ENCODE measurements at places on chromosomes 12 and 14.
A peak's percentile ranks its signal among the peaks of the same experiment; 100 is the strongest.

GRCh38 chr14:70317969-70318634 lies 41.4 kb downstream of the COX16 start:
- DNase-seq: no peak

GRCh38 chr12:86193931-86194330 lies 62.3 kb downstream of the MGAT4C start:
- no peak for DNase-seq

GRCh38 chr14:58109744-58110143 lies 42.3 kb downstream of the ARMH4 start:
- DNase-seq: no peak

- no peak for DNase-seq
These were observed 13.7 kb downstream of the DDX54 start for GRCh38 chr12:113171543-113171942.

GRCh38 chr12:32301216-32301615 lies 98.1 kb upstream of the FGD4 start:
- DNase-seq: no peak

GRCh38 chr14:52987514-52987913 lies 36.7 kb upstream of the FERMT2 start:
- DNase-seq: no peak

- DNase-seq: no peak
These were observed 3.5 kb downstream of the CISTR start for GRCh38 chr12:53748072-53748840.

DNA sequence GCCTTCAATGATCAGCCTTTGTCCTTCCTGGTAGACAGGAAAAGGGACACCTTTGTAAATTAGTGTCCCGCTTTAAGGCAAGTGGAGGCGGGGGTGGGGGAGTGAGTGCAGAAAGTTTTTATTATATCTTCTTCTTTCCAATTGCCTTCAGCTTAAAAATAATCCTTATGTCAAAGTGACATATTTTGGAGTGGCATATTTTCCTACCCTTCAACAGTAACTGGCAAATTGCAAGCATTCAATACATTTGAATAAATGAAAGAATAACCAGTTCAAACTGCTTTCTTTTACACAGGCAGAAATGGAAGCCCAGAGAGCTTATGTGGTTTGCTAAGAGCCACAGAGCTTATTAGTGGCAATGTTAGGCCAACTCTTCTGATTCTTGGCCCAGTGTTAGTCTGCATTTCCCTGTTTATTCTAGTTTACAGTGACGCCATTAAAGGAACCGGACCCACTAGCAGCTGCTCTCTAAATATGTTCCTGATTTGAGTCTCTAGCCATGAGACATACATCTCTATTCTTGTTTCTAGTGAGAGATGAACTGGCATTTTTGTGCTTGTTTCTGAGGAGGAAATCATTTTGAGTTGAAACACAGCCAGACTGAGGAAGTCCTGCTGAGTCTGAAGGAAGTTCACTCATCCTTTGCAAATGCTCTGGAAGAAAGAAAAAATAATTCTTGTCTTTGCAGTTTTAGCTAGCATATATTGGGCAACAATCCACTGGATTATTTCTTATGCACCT lies 468.7 kb downstream of the NOVA1 start:
- no peak for DNase-seq

DNA sequence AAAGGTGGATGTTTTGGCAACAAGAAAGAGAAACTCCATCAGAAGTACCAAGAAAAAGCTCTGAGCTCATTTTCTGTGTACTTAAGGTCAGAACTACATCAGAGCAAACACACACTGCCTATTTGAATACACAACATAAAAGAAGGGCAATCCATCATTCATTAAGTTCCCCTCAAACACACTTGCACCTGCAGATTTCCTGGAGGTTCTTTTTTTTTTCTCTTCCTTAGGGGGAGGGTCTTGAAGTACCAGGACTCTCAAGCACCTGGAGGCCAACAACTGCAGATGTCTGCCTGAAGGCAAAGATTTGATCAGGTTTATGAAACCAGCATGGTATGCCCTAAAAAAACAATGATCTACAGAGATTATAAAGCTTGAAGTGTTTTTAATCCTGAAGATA lies 26.1 kb upstream of the PTHLH start:
- DNase-seq: no peak

DNA sequence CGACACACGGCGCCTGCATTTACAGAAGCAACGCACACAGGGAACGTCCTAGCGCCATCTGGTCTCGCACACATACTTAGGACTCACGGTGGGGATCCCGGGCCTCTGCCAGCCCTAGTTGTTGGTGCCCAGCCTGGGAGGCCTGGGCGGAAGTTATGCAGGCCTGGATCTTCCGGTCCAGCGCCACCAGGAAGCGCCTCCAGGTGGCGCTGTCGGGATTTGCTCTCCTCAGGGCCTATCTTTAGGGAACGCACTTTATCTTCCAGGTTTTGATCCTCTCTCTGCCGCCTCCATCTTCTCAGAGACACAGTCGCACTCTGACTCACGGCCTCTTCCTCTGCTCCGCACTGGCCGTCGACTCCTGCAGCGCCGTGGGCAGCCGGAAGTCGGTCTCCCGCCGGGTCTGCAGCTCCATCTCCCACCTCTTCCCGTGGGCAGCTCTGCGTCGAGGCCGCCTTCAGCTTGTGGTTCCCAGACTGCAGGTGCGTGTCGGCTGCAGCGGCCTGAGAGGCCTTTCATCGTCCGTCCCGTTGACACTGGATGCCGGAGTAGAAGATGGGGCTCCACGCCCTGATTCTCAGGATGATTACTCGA lies 760.4 kb downstream of the TMEM121 start:
- DNase-seq: no peak

DNA sequence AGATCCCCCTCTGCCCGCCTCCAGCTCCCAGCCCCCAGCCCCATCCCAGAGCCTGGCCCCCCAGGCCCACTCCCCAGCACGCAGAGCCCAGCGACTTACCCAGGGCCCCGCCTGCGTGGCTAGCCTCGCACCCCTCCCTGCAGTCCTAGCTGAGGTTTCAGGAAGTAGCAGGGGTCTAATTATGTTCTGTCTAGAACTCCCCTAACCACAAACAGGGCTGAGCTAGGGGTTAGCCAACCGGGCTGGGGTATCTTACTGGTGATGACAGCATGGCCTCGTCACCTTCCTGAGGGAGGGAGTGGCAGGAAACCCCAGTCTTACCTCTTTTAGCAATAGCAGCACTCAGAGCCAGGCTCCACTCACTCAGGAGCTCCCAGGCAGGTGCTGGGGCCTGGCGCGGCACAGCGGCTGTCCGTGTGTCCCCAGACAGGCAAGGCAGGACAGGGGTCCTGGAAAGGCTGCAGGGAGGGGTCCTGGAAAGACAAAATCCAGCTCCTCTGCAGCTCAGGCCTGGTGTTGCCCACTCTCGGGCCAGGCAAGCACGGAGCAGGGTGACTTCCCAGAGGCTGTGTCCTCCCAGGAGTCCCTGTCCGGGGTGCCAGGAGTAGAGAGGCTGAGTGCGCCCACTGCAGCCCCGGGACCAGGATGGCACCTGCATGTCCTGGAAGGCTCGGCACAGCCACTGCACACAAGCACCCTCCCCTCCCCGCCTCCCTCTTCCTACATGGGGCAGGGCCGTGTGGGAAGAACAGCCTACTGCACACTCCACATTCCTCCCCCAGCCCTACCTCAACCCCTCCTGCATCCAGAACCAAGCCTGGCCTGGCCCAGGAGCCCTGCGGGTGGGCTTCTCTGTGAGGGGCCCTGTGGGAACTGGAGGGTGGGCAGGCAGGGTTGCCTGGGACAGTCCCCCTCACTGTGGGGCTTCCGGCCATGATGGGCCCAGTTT lies at the start of gene GPR132:
Gene GPR132, minus strand, starts transcription at position 151 of the 949 bp plus-strand sequence. CDS start 10,010 bp downstream, outside the sequence.
- DNase-seq: peak; percentile 71

- peak; percentile 37 for DNase-seq
These were observed 46.7 kb downstream of the LRRC74A start for GRCh38 chr14:76872796-76873432.

DNA sequence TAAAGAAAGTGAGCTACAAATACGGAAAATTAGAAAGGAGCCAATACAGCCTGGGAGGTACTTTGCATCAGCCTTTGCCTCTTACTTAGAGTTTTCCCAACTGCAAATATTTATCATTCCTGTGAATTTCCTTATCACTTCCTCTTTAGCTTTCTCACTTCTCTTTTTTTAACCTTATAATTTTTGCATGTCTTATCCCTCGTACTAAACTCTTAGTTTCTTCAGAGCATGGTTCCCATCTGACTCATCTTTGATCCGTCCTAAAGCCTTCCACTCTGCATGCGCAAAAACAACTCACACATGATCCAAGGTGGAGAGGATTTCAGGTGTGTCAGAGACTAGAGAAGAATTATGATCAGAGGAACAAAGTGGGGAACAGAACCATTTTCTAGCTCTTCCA lies 9.6 kb upstream of the SNAPC1 start:
- DNase-seq: no peak

GRCh38 chr14:49982082-49982481 lies 89.2 kb downstream of the ARF6 start:
- DNase-seq: no peak

DNA sequence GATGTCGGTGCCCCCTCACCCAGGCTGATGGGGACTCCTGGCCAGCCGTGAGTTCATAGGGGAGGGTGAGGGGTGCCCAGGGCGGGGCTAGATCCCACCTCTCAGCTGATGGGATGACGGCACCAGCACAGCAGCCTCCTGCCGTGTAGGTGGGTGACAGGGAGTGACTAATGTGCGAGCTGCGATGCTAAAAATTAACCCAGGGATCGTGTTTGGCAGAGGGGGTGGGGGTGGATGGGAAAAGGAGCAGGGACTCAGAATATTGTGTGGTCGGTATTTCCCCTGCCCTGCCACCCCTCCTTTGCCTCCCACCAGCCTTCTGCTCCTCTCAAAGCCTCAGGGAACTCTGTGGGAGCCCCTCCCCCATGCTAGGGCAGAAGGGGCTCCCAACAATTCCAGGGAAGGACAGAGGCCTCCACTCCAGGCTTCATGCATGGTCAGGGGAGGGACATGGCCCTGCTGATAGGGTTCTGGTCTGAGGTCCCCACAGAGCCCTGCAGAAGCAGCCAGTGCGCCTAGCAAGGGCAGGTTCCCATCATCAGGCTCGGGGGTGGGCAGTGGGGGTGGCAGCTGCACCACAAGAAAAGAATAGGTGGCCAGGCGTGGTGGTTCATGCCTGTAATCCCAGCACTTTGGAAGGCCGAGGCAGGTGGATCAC lies 12.5 kb downstream of the TAMALIN start:
- no peak for DNase-seq

DNA sequence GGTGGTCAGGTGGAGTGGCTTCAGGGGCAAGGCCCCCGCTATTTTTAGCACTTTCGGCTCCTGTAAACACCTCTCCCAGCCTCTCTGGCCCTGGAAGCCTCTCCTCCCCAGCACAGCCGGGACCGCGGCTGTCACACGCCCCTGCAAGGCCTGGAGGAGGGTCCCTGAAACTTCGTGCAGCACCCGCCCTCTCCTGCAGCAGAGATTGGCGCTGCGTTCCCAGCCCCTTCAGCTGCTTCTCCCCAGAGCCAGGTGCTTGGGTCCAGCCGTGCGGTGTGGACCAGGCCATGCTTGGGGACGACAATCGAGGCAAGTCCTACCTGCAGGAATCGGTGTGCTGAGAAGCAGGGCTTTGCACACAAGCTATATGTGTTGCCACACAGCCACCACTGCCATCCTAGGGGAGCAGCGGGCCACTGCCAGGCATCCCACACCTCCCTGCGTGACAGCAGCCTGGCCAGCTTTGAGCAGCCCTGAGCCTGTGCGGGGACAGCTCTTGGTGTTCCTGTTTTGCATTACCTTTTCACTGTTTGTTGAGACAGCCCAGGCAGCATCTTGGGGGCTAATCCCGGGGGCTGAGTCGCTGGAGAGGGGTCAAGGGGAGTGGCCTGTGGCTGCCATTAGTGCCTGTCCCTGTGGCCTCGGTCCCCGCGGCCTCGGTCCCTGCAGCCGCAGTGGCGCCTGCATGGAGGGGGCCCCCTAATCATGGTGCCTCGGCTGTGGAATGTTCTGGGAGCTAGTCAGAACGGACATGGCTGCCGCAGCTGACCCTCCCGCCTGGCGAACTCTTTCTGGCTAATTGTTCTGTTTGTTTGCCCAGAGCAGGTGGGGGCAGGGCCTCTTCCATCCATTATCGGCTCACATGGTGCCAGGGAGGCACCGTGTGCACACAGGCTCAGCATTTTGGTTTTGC lies 27.6 kb upstream of the TRAF3 start:
- DNase-seq: no peak

- DNase-seq: no peak
These were observed 16.7 kb downstream of the ARG2 start for GRCh38 chr14:67636361-67636919.

- DNase-seq: no peak
These were observed 39.8 kb upstream of the NUAK1 start for GRCh38 chr12:106178562-106178961.

DNA sequence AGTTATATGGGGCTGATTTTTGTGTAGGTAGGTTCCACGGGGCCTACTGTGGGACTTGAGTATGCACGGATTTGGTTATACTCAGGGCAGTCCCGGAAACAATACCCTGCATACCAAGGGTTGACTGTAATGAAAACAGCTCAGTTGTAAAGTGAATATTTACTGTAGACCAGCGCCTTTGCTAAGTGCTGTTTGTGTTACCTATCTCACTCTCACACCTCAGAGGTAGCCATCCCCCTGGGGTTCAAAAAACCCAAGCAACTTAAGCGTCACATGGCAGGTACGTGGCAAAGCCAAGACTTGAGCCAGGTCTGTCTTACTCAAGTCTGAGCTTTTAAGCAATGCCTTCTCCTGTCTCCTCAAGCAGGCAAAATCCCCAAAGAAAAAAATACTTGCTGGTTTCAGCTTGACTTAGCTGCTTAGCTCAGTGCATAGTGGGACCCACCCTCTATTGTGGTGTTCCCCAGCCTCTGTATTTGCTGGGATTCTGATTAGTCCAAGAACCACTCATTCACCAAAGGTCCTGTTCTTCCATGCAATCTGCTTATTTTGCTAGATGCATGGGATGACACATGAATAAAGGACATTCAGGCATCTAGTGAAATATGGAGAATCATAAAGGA lies 34.2 kb upstream of the STRN3 start:
- DNase-seq: no peak

- no peak for DNase-seq
These were observed 125.1 kb upstream of the GARIN6 start for GRCh38 chr12:99522456-99522855.

DNA sequence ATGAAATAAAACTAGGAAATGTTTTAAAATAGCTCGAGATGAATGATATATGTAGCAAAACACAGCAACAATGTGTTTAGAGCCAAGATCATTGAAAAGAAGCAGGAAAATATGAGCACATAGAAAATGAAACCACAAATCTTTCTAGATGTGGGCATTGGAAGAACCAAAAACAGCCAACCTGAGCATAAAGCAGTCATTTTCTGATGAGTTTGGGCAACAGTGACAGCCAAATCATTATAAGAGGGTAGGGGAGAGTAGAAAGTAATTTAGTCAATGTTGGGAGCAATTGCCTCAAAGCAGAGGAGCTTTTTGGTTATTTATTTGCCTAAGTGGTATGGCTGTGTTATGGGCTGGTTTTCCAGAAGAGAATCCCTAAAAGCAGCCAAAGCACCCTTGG lies 8.8 kb upstream of the BICDL1 start:
- DNase-seq: no peak

DNA sequence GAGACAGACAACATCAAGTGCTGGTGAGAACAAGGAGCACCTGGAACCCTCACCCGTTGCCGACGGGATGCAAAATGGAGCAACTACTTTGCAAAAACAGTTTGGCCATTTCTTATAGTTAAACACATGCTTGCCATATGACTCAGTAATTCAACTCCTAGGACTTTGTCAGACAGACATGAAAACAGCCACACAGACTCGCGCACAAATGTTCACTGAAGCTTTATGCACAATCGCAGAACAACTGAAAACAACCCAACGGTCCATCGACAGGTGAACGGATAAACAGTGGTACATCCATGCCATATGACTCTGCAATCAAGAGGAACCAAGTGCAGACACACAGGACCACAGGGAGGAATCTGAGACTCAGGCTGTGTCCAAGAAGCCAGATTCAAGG lies 30.8 kb downstream of the NCOR2 start:
- DNase-seq: no peak

Data from stimulated activated CD8-positive, alpha-beta memory T cell treated with anti-CD3 and anti-CD28 coated beads, Interleukin-7, amount 100 ng/mL, for 1 hour (primary cell).